Spleen (tissue), 13 donors: ENCODE measurements at places on chromosomes 7 and 10. TPM values are rescaled to one million over a fixed set of nuclear protein-coding genes. Genes with fewer than 3 reads are reported as not detected.

ZNF107 gene
- 7.8 TPM for polyA plus RNA-seq

DENND2A gene
- polyA plus RNA-seq = 6.6 TPM

SPDYE9 gene
- polyA plus RNA-seq = not detected

POU6F2 gene
- not detected for polyA plus RNA-seq

NPFFR1 gene
- 0.06 TPM for polyA plus RNA-seq

PNLIPRP2 gene
- 0.15 TPM for polyA plus RNA-seq

GSTO2 gene
- 0.99 TPM for polyA plus RNA-seq

MRM2 gene
- polyA plus RNA-seq = 24.1 TPM

OR2AE1 gene
- not detected for polyA plus RNA-seq

RBP3 gene
- not detected for polyA plus RNA-seq

NPTX2 gene
- polyA plus RNA-seq = 6.0 TPM

OR9A2 gene
- polyA plus RNA-seq = not detected

KEL gene
- 5.0 TPM for polyA plus RNA-seq

MYL7 gene
- polyA plus RNA-seq = not detected

SUGCT gene
- 4.8 TPM for polyA plus RNA-seq

MYH16 gene
- polyA plus RNA-seq = not detected

PAX4 gene
- polyA plus RNA-seq = not detected

SUFU gene
- polyA plus RNA-seq = 6.3 TPM

CLRN3 gene
- polyA plus RNA-seq = not detected

BBS9 gene
- 3.9 TPM for polyA plus RNA-seq

SFR1 gene
- 7.8 TPM for polyA plus RNA-seq

MOGAT3 gene
- not detected for polyA plus RNA-seq

SORCS1 gene
- 1.2 TPM for polyA plus RNA-seq

ECHDC3 gene
- 12.5 TPM for polyA plus RNA-seq

UCMA gene
- not detected for polyA plus RNA-seq

TMEM229A gene
- polyA plus RNA-seq = not detected

MEIG1 gene
- polyA plus RNA-seq = 0.54 TPM

LMOD2 gene
- 0.03 TPM for polyA plus RNA-seq

LHFPL3 gene
- 0.07 TPM for polyA plus RNA-seq

SEMA4G gene
- polyA plus RNA-seq = 0.52 TPM

HMX2 gene
- polyA plus RNA-seq = not detected

POLL gene
- 39.0 TPM for polyA plus RNA-seq

FKBP9 gene
- 5.0 TPM for polyA plus RNA-seq

ADRA2A gene
- 0.35 TPM for polyA plus RNA-seq

LIPJ gene
- 0.27 TPM for polyA plus RNA-seq

NANOS1 gene
- 0.09 TPM for polyA plus RNA-seq

KCNH2 gene
- 0.67 TPM for polyA plus RNA-seq

KLHDC10 gene
- polyA plus RNA-seq = 7.1 TPM

GALNT17 gene
- 1.8 TPM for polyA plus RNA-seq

NHLRC2 gene
- polyA plus RNA-seq = 4.9 TPM

MCM10 gene
- polyA plus RNA-seq = 0.99 TPM

ENO4 gene
- polyA plus RNA-seq = 0.03 TPM

PCDH15 gene
- 0.70 TPM for polyA plus RNA-seq

ANXA8 gene
- polyA plus RNA-seq = 0.32 TPM

TMEM236 gene
- 0.09 TPM for polyA plus RNA-seq

PNLIPRP1 gene
- polyA plus RNA-seq = 0.46 TPM

EDRF1 gene
- 35.4 TPM for polyA plus RNA-seq

ZNF467 gene
- polyA plus RNA-seq = 15.2 TPM

CPA2 gene
- polyA plus RNA-seq = 0.28 TPM

CUBN gene
- polyA plus RNA-seq = 0.24 TPM

TRIM50 gene
- polyA plus RNA-seq = 0.26 TPM

KLHL7 gene
- polyA plus RNA-seq = 11.8 TPM
